Activated T-helper 2 cell treated with anti-CD3 and anti-CD28 coated beads, Interferon-gamma antibody, Interleukin-2, Interleukin-4, amounts not matched to agents 10 μg/mL and 5 μg/mL and 100 μg/mL, durations not matched to agents 14 hours and 24 hours and 36 hours (primary cell): ENCODE measurements at places on chromosomes 12 and 14.

DNA sequence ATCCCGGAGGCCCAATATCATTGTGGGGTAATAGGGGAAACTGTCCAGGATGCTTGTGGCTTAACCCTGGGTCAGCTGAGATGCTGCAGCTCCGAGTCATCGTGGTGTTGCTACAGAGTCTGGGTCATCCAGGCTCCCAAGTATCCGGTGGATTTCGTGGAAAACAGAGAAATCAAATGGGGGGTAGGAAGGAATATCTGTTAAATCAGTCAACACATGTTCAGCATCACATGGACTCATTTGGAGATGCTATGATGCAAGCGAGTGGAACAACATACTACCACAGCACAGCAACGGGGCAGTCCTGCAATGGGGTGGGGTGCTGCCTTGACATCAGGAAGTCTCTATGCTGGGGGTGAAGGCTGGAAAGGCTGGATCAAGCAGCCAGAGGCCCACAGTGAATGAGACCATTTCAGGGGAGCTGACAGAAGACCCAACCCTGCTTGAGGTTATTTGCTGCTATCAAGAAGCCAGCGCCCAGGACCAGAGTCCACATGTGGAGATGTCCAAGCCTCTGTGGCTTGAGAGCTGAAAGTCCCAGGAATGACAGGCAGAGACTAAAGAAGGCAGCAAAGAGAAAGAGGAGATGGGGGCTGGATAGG is 22.9 kb downstream of the VDR start:
- no peak for DNase-seq

DNA sequence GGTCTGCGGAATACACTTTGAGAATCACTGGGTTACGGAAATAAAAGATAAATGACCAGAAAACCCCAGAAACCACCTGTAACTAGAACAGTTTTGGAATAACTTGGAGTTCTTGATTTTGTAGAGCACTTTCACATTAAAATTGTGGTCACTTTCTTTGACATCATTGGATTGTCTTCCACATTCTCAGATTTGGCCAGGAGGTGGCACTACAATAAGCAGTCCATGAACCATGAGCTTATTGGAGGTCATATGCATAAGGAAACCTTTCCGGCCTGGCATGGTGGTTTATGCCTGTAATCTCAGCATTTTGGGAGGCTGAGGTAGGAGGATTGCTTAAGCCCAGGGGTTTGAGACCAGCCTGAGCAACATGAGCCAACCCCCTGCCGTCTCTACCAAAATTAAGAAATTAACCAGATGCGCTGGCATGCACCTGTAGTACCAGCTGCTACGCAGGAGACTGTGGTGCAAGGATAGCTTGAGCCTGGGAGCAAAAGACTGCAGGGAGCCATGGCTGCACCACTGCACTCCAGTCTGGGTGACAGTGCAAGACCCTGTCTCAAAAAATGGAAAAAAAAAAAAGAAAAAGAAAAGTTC is 107.7 kb upstream of the CAND1 start:
- peak; percentile 11 for DNase-seq

DNA sequence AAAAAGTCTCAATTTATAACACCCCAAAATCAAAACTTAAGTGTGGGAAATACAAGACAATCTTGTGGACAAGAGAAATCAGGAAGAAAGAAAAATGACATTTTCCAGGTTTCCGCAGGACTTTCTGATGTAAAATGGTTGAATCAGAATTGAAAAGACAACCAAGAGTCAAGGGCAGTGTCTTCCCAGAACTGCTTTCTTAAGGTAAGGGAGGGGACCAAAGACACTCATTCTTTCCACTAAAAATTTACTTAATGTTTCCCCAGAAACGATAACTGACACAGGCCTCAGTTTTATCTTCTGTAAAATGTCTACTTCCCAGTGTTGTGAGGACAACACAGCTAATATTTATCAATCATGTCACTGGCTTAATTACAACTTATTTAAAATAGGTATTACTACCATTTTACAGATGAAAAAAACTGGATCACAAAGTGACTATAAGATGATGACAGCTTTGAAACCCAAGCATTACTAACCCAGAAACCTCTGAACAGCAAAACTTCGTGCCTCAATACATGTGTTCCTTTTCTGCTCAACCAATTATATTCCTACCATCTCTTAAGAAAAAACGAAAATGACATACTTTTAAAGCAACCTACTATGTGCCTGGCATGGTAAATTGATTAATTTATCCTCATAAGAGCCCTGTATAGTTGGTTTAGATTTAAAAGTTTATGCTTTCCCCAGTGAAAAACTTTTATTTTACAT is 4.6 kb downstream of the SINHCAF start:
- no peak for DNase-seq

DNA sequence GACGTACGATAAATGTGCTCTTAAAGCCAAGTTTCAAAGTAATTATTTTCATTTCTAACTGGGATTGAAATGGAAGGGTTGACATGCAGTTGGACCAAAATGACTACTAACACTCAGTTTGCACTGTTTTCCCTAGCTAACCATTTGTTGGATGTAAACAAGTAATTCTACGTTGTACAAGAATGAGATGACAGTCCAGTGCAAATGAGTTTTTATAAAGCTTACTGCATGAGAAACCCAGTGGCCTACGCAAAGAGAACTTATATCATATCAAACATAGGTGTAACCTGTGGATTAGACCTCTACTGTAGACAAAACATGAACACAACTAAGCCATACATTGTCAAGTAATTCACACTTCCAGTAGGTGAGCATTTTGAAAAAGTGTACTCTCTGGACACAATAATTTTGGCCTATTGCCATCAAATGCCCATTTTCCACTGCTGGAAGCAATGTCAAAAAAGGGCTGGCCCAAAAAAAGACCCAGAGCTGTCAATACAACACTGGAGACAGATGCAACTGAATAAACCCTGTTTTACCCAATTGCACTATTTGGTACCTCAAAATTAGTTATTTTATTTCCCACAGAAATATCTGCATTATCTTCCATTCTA is 12.8 kb downstream of the SLC38A2 start:
- no peak for DNase-seq

DNA sequence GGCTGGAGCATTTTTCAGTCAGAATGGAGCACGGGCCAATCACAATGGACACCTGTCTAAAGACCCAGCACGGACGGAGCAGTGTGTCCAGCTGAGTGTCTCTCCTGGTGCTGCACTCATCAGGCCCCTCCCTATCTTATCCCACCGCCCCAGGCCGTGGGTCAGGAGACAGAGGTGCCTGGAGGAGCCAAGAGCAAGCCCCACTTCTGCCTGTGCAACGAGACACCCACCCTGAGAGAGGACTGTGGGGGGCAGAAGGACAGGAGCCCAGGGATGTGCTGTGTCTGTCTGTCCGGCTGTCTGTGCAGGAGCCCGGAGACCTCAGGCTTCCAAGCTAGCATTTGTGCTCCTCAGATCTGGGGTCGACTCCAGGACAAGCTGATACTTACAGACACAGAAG is 69.6 kb upstream of the SFSWAP start:
- no peak for DNase-seq

DNA sequence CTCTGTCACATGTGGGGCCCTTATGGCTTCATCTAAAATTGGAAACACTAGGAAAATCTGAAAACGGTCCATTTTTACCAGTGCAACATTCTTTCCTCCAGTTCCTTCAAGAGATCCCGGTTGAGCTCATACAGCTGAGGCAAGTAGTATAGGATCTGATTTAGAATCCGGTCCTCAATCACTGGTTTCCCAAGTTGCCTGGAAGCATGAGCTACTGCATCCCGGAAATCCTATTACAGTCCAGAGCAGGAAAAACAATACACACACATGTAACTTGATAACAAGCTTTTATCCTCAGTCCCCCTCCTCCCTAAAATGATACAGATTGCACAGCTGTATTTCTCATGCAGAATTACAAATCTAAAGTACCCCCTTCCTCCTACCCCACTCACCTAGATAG is 67.9 kb upstream of the NR2C1 start:
- DNase-seq = no peak

DNA sequence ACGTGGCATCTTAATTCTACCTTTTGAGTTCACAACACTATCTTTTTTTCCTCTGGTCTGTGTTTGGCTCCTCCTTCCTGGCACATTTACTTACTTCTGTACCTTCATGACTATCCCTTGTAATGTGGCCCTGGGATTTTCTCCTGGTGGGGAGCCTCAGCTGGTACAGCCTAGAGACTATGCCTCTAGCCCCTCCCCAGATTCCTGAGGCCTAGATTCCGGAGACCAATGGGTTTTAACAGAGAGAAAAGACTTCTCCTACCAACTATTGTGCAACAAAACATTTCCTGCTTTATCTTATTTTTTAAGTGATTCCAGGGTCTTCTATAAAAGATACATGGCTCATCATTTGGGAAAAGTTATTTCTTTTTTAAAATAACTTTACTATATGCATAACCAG is 216.2 kb upstream of the KRR1 start:
- no peak for DNase-seq

GRCh38 chr14:64993266-64993930 is 6.7 kb downstream of the FNTB start:
- DNase-seq = no peak

- no peak for DNase-seq
Observed at GRCh38 chr14:88856786-88857366, 32.4 kb downstream of the TTC8 start.

DNA sequence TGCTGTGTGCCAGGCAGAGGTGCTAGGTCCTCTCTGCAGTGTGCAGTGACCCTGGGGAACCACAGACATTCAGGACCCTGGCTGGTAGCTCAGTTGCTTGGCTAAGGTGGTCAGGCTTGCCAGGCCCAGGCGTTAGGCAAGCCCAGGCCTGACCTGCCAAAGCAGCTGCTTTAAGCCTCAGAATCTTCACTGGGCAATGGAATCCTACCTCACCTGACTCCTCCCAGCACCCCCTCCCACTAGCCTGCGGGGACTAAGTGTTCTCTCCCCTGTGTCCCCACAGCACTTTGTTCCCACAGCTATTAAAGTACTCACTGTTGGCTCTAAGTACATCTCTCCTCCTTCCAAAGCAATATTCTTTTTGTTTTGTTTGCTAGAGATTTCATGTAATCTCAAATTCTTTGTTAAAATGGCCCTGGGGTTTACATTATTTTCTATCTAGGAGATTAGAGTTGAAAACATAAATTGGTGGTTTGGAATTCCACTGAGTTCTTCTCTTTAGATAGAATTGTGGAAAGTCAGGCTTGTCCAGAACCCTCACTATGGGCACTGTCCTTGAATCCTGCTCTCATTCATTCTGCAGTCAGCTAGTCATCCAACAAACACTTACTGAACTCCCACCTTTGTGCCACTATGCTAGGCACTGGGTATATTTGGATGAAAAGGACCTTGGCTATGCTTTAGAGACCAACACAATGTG is 44.4 kb downstream of the DGLUCY start:
- no peak for DNase-seq

- DNase-seq = no peak
Observed at GRCh38 chr12:132357623-132358186, 28.3 kb upstream of the GALNT9 start.

DNA sequence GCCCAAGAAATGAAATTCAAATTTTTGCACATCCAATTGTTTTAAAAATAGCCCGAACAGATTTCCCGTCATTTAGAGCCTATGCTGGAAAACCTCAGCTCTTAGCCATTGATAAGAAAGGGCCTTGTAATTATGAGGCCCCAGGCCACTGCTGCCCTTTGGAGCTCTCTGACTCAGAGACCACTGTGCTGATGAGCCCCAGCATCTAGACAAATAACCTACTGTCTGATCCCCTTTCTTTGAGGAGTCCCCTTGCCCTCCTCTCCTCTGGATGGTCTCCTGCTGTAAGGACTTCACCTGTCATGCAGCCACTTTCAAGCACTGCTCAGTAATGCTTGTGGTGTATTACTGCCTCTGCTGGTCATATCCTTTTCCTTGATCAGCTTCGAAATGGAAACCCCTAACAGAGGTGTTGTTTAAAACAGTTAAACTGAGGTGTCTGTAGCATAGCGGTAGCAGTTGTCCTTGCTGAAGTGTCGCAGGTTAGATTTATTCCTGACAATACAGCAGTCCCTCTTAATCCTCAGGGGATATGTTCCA is 159.9 kb upstream of the SRRM4 start:
- DNase-seq = no peak

DNA sequence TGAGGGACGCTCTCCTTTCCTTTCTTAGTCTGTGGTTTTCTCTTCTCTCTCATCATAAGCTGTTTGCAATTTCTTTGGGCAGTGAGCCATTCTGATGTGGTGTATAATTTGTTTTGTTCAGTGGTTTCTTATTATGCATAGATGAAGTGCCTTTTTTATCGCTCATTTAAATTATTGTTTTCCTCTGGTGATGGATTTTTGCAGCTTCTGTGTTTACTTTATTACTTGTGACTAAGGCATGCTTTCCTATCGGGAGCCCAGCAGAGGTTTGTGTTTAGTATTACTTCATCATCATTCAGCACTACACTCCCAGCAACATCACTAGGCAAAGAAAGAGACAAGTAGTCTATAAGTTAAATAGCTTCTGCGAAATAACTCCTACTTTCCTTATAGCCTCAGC is 586.6 kb upstream of the NOVA1 start:
- DNase-seq = no peak

GRCh38 chr12:56220611-56221231 is 1.0 kb downstream of the RNF41 start:
- no peak for DNase-seq

DNA sequence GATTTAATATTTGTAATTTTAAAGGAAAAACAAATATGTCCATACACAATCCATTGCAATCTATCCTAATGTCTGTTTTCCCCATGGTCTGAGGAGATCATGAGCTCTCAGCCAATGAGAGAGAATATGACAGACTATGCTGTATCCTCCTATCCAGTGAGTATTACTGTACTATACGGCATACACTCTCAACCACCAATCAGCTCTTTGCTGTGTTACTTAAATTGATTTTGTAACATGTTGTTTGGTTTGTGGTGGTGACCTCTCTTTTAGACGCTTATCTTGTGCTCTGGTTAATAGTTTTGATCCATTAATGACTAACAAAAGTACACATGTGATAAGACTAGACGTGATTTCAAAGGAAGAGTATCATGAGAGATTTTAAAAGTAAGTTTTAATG is 231.5 kb upstream of the FOXN3 start:
- DNase-seq = no peak
